Breast epithelium (tissue), 4 donors: ENCODE measurements at places on chromosomes 2 and 18.

GRCh38 chr18:45464619-45465018 is 150.7 kb upstream of the SLC14A2 start:
- no peak for DNase-seq

DNA sequence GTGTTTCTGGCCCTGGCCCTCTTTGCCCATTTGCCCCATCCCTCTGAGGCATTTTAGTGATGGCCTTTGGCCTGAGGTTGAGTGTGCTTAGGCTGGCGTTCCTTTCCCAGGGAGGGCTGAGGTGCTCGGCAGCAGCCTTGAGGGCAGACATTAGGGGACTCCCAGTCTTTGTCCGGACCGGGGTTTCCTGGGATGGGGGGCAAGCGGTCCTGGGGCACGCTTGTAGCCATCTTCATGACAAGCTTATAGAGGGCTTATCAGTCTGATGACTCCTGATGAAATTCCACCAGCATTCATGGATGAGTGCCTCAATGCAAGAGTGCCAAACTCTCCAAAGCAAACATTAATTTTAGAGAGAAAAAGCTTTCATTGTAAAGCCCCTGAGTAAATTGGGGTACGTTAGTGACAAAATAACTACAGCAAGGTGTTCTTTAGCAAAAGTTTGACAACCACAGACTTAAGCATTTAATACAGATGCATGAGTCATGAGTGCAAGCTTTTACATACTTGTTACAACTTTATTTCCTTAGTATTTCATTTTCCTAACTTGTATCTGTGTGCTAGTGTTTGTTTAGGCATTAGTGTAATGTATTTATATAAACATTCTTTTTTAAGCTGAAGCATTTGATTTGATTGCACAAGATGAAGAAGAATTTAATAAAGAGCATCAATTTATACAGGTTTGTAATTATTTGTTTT is 45.6 kb downstream of the CEP192 start:
- DNase-seq = no peak

DNA sequence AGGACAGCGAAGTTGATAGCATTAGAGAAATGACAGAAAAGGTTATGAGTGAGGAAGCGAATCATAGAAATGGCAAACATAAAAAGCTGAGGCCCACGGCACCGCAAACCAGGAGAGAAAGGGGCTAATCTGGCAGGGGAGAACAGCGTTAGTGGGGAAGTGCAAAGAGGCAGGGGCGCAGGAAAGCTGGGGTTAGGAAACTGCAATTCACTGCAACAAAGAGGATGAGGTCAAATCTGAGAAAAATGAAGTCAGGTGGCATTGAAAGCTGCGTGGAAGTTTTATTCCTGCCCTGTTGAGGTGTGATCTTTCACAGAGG is 653 bp upstream of the ABI2 start:
- DNase-seq = no peak

- no peak for DNase-seq
Measured at GRCh38 chr2:232075080-232075479, 113.6 kb downstream of the DIS3L2 start.

- no peak for DNase-seq
Measured at GRCh38 chr2:105494683-105495425, 96.0 kb upstream of the FHL2 start.

DNA sequence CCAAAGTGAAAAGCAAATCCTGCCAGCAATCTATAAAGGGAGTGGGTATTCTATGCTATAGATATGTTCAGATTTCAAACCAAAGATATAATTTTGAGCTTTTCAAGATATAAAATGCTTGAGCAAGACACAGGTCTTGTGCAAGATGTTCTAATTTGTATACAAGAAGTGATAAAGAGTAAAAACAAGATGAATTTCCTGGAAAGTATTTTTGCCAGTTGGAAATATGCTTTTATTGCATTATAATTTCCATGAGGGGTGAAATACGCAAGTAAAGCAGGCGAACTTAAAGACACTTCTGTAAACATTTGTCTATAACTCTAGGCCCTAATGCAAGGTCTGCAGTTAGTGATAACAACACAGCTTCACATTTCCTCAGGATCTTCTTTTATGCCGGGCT is 640.5 kb downstream of the TMEM182 start:
- DNase-seq = no peak

DNA sequence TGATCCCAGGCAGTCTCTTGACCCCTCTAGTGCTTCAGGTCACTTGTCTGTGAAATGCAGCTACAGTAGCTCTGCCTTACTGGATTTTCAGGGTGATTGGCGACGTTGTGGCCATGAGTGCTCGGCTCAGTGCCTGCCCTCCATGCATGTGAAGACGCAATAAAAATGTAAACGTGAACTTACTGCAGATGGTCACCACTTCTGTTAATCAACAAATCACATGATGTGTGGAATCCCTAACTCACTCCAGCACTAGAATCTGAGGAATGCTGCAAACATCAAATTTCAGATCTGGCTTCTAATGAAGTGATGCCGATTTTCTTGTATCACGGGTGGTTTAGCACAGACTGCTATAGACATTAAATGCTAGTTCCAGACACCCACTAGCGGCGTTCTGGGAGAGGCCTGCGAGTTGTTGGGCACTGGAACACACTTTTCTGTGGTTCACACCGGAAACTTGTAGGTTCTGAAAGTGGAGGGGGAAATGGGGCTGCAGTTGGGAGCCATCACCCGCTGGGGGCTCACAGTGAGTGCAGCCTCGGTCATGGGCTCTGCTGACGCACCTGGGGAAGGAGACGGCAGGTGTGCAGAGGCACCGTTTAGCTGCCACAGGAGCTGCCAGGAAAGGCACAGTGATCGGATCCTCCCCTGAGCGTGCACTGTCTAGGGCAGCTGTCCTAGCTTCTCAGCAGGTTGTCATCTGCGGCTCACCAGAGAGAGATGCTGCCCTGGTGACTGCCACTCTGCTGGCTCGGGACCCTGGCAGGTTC is 6.5 kb downstream of the CNDP1 start:
- DNase-seq = no peak

DNA sequence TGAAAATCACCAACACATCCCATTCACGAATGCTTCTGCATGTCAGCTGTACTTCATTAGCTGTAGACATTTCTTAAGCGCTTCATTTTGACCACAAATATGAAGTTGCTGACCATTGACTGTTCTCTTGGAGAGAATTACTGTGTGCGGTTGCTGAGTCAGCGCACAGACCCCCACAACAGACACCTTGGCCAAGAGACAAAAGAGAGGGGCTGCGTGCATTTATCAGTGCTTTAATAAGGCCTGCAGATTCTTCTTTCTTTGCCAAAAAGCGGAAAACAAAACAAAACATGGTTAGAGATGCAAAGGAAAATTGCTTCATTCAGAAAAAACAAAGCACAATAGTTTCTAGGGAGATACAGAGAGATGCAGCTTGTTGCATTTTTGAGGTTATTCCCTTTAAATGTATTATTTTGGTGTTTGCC is 174.7 kb downstream of the ACKR3 start:
- DNase-seq = no peak

GRCh38 chr18:79405019-79405780 is 9.5 kb downstream of the NFATC1 start:
- no peak for DNase-seq

GRCh38 chr2:136381245-136381644 is 263.3 kb upstream of the CXCR4 start:
- no peak for DNase-seq

GRCh38 chr18:3042379-3042778 is 29.4 kb upstream of the LPIN2 start:
- no peak for DNase-seq

DNA sequence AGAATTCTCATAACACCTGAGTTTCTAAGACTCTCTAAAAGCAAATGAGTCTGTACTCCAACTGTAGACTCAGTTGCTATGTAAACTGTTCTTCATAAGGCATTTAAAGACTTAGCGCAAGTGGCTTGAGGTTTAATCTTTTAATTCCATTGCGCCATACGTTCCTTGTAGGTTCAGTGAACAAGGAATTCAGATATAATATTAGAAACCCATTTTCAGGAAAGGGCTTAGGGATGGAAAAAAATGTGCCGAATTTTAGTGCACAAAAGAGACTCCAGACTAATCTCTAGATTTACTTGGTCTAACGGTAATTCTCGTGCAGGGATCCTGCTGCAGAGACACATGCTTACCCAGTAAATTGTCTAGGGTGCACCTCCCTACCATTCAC is 268.9 kb upstream of the TANK start:
- no peak for DNase-seq

GRCh38 chr2:88400037-88400767 is 52.3 kb downstream of the FOXI3 start:
- no peak for DNase-seq

DNA sequence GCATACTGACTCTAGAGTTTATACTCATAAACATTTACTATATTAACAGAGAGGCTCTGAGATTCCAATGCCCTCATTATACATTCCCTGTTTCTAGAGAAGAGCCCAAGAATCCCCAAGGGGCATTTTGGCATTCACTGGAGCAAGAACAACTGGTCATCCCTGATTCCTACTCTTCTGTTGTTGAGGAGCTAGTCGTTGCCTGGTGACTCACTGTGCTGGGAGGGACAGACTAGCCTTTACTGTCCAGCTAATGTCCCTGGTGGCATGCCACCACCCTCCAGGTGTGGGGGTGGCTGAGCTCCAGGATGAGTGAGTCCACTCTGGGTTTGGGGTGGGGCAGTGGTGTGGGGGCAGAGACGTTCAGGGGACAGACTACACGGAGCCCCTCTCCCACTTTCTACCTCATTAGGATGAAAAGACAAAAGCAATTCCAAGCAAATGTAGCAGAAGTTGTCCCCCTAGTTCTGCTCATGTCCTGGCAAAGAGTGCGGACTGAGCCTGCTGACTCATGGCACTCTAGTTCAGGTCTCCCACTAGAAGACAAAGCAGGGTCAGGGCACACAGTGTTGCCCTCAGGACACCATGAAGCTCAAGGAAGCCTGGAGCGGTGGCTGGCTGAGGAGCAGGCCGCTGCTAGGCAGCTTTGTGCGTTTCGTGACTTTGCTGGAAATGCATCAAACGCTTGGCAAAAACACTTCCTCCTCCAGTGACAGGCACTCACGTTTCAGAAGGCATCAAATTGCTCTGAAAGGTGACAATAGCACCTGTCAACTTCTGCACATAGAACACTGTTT is 49.4 kb downstream of the RHOB start:
- peak; percentile 95 for DNase-seq

DNA sequence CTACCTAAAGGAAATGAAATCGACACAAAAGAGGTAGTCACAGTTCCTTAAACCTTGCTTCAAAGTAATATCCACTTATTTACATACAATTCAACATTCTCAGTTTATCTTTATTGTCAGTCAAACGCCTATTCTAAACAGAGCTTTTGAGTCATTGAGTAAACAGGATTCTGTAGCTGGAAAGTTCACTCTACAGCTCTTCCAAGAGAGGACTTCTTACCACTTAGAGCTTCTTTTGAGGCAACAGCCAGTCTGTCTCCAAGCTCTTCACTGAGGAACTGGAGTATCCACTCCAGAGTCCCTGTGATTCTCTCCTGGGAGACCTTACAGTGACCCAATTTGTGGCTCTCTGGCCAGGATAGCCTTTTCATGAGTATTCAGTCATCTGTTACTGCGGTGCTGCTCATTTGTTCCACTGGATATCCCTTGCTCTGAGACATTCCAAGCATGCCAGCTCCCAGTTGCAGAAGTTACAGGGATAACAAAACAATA is 210.9 kb upstream of the OSR1 start:
- no peak for DNase-seq

DNA sequence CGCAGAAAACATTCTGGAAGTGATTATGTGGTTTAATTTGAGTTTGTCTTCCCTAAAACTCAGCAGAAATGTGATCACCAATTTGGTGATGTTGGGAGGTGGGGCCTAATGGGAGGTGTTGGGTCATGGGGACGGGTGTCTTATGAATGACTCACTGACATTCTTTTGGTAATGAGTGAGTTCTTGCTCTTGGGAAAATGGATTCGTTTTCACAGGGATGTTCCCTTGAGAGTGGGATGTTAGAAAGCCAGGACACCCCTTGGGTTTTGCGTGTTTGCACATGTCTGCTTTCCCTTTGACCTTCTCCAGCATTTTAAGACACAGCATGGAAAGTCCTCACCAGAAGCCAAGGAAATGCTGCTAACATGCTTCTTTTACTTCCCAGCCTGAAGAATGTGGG is 321.5 kb upstream of the NT5C1B start:
- DNase-seq = peak; percentile 24

DNA sequence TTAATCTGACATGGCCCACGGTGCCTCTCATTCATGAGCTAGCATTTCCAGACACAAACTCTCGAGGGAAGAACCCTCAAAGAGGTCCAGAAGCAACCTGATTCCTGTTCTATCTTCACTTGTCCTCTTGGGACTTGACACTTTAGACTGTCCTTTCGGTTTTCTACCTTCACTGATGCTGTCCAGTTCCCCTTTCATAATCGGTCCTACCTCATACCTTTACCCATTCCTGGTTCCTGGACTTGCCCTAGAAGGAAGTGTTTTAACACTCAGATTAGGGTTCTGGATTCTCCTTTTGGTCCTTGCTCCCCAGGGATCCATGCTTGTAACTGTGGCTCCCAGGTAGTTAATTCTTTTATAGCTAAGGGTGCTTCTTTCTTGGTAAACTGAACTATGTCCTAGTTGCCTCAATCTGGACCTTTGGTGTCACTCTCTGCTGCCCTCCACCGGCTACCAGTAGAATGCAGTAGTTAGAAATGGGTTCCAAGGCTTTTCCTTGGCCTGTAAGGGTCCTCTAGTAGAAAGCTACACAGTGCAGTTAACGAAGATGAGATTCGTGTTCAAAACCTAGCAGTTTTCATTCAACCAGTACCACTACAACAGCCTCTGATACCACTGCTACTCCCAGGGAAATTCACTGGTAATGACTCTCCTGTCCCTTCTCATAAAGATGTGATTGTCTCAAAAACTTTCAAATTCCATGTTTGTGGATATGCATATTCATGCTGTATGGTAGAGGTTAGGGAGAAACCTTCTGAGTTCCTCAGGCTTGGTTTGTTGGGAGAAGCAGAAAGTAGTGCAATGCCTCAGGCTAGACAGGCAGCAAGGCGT is 178.1 kb upstream of the CYP26B1 start:
- no peak for DNase-seq

DNA sequence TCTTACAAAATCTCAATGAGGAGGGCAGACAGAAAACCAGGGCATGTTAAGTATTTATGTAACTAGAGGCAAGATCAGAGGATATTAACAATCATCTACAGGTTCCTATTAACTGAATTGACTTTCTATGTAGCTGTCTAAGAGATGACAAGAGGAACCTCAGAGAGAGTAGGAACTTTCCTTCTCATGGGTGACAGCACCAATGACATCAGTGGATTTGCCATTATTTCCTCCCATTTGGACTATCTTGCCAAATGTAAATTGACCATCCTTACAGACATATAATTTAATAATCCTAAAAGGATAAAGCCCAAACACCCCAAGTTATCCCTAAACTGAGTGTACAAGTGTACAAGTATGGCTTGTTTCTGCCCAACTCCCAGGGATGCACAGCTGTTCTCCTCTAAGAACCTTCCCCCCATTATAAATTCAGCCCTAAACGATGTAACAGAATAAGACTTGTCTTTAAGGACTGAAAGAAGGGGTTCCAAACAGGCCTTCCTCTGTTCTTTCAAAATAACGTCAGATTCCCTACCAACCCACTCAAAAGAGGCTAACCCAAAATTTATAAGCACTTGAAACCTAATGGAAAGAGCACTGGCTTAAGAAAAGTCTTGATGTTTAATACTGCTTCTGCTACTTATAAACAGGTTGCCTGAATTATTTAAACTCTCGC is 73.4 kb upstream of the CHAC2 start:
- no peak for DNase-seq
